ENCODE measurements at places on chromosomes 5 and 9.

DNA sequence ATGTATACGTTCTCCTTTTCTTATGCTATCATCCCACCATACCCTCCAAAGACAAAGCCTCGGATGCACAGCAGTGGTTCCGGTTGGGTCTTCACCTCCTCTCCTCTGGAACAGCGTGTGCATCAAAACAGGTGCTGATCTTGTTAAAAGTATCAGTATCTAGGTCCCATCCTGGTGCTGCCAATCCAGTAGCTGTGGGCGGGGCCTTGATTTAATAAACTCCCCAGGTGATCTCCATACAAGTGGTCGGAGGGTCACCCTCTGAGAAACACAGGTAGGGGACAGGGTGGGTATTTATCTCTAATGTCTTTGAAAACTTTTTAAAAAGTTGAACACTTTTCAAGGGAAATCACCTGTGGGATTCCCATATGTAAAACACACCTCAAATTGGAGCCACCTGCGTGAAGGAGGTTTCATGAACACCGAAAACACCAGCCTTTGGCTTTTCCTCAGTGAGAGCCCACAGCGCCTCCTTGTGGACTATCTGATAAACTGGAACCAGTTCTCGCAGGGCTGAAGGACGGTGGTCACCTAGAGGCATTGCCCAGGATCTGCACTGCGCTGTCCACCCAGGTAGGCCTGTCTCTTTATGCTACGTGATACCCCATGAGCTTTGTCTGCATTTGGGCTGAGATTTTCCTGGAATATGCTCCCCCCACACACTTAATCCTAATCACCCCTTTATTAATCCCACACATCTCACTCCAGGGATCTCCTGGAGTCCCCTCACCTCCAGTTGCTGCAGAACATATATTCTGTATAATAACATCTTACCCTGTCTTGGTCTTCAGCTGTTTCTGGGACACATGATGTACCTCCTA, 80.5 kb upstream of the EPB41L4B start:
- peak; percentile 29 for DNase-seq

GRCh38 chr9:27206041-27206440, 90.9 kb downstream of the EQTN start:
- no peak for DNase-seq

DNA sequence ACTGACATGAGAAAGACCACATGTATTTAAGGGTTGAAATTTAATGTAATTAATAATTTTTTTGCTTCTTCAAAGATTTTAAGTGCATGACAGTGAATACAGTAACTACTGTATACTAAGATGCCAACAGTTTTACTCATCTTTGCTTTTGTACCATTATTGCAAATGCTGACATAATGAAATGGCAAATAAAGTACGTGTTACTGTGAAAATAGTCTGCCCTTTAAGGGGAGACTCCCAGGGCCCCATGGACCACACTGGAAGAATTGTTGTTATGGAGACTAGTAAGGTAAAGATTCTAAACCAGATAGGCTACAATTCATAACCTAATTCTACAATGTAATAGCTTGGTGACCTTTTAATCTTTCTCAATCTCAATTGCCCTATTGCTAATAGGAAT, 84.7 kb downstream of the NR3C1 start:
- no peak for DNase-seq

- DNase-seq, result no peak
Observed at GRCh38 chr5:16585041-16585667, 31.6 kb downstream of the RETREG1 start.

DNA sequence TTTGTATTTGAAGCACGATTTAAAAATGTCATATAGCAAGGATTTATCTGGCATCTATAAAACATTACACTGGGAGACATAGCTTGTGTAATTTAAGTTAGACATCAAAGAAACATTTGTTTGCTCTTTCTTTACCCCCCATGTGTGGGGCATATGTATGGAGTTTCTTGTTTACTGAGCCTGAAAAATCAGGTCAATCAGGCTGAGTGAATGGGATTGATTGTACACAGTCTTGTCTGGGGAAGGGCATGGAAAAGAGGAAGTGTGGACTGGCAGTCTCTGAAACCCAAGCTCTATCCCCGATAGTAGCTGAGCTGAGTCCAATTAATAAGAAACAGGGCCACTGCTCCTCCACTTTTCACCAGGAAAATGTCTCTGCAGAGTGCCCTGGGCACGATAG, 49.4 kb downstream of the SLC46A2 start:
- no peak for DNase-seq

DNA sequence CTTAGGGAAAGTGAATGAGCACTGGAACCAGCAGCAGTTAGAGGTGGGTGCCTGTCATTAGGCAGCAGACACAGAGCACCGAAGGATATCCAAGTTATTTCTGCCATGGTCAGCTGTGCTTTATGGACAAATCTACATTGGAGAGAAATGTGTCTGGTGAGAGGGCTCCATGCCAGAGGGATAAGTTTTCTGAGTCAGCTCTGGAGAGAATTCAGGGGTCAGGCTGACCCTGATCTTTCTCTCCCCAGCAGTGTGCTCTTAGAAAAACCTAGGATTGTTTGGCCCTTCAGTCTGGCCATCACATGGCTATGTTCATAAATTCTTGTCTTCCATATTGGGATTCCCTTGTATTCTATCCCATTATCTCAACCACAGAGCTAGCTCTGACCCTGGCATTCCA, 8.9 kb upstream of the IL17B start:
- no peak for DNase-seq

- no peak for DNase-seq
Observed at GRCh38 chr5:116654925-116655324, 80.3 kb upstream of the SEMA6A start.

DNA sequence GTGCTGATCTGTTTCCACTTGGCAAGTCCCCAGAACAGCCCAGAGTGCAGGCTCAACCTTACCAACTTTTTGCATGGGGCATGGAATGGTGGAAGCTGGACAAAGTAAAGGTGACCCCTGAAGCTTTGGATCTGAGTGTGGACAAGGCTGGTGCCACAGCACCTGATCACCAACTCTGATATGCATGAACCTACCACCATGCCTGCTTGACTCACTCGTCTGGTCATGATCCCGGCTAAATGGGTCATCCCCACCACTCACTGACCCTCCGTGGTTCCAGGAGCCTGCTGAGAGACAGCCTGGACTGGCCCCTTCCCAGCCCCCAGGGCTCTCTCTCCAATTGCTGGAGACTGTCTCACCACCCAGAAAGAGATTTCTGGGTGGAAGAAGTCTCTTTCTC, 14.4 kb upstream of the SLC22A4 start:
- DNase-seq, result no peak

DNA sequence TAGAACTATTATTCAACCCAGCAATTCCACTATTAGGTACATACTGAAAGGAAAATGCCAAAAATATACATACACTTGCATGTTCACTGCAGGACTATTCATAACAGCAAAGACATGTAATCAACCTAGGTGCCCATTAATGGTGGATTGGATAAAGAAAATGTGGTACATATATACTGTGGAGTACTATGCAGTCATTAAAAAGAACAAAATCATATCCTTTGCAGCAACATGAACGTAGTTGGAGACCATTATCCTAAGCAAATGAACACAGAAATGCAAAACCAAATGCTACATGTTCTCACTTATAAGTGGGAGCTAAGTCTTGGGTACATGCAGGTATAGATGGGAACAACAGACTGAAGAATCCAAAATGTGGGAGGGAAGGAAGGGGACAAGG, 67.7 kb downstream of the ELOVL7 start:
- DNase-seq, result no peak

DNA sequence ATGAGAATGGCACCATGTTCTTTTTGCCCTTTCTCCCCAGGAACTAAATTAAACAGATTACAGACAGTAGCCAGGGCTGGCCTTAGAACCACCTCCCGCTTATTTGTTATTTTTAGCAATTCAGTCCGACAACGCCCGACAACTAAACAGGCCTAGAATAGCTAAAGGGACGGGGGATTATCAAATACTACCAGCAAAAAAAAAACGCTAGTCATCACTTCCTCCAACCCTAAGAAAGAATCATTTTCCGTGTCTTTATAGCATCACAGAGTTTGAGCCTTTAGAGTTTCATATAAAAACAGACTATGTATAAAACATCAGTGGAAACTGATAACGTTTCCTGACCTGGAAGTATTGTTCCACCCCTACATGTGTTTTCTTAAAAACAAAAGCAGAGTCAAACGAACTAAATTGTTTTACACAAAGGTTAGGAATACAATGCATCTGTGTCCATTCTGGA, 35.3 kb downstream of the PFDN1 start:
- no peak for DNase-seq

- DNase-seq, result no peak
Observed at GRCh38 chr5:60340965-60341471, 358.9 kb downstream of the DEPDC1B start.

- DNase-seq, result no peak
Observed at GRCh38 chr5:73365301-73365853, 83.2 kb downstream of the FOXD1 start.

Data from omental fat pad (tissue), 4 donors.